ENCODE measurements at places on chromosomes 2 and 18.

- no peak for DNase-seq
These were observed 668.5 kb downstream of the TSN start for GRCh38 chr2:122423934-122424333.

- no peak for DNase-seq
These were observed 129.2 kb downstream of the MTX2 start for GRCh38 chr2:176398243-176399073.

DNA sequence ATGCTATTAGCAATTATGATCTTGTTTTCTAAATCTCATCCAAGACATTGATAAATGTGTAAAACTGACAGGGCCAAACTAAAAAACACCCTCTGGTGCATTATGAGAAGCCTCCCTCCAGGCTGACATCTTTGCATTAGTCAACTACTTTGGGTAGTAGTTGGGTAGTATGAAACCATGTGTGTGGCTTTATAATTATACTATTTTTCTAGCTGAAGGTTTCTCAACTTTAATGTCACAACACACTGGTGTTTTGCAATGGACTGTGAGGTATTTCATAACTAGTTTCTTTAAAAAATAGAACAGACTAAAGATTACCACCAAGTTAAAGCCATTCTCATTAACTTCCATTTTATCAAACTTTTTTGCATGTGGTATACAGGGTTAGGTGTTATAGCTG is 73.1 kb upstream of the RBMS1 start:
- no peak for DNase-seq

DNA sequence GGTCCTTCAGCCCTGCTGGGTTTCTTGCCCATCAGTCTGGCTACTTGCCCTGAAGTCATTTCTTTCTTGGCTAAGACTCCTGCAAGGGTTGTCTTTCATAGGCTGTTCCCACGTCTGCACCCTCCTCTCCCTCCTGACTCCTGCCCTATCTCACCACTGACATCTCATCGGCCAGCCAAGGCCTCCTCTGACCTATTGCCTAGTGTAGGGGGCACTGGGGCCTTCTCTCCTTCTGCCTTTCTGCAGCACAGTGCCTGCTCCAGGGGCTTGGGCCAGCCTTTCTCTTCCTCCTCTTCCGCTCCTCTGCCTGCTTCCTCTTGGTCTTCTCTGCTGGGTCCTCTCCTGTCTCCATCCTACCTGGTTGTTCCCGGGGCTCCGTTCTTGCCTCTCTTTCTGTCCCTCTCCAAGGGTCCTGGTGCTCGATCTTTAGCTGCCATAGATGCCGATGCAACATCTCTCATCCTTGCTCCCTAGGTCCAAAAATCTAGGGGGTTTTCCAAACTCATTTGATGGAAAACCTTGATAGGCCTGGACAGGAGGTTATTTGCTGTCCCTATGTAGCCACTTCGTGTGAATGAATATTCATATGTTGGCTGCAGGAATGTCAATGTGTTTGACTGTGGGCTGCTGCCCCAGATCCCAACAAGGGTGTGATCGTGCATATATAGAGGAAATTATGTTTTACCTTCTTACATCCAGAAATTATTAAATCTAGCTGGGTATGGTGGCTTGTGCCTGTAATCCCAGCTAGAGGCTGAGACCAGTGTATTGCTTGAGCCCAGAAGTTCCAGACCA is 9.7 kb upstream of the NT5DC4 start:
- no peak for DNase-seq

DNA sequence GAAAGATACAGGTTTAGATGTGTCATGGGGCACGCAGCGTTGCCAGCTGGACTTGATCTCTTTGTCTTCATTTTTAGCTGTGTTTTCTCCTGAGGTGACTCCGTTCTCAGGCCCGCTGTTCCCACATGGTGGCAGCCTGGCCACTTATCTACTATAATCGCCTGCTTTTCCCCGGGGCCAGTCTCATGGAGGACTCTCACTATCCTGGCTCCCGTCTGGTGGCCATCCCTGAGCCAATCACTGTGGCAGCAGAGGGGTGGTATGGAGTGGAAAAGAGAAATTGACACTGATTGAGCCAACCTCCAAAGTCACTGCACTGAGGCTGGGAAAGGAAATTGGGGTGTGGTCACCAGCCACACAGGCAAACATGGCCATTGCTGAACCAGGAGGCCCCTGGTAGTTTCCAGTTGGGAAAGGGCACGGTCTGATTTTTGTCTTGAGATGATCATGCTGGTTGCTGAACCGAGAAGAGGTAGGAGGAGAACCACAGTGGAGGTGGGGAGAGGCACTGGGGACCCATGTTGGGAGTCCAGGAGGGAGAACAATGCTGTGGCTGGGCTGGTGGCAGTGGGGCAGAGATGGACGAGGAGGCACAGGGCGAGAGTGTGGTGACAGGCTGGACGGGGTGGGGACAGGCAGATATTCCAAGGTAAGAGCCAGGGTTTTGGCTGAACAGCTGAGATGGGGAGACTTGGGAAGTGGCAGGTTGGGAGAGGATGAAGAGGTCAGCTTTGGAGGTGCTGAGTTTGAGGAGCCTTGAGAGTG is 45.6 kb downstream of the KCNIP3 start:
- DNase-seq: no peak

- DNase-seq: no peak
These were observed 31.7 kb upstream of the CERS6 start for GRCh38 chr2:168424112-168424951.

GRCh38 chr2:131153529-131153928 is 48.4 kb downstream of the PLEKHB2 start:
- DNase-seq: no peak

DNA sequence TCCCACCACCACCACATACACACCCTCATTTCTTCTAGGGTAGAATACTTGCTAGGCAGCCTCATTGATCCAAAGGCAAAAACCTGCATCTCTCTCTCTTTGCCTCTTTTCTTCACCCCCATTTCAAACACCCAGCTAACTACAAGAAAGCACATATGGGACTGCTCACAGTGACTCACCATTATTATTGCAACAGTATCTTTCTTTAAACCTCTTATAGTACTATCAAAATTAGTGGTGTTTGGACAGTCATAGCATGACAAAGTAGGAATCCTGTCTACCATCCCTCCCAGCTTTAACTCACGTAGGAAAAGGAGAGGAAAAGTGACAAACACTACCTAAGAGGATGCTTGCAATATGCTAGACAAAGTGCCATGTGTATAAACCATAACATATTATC is 422.5 kb upstream of the CRIM1 start:
- DNase-seq: no peak

DNA sequence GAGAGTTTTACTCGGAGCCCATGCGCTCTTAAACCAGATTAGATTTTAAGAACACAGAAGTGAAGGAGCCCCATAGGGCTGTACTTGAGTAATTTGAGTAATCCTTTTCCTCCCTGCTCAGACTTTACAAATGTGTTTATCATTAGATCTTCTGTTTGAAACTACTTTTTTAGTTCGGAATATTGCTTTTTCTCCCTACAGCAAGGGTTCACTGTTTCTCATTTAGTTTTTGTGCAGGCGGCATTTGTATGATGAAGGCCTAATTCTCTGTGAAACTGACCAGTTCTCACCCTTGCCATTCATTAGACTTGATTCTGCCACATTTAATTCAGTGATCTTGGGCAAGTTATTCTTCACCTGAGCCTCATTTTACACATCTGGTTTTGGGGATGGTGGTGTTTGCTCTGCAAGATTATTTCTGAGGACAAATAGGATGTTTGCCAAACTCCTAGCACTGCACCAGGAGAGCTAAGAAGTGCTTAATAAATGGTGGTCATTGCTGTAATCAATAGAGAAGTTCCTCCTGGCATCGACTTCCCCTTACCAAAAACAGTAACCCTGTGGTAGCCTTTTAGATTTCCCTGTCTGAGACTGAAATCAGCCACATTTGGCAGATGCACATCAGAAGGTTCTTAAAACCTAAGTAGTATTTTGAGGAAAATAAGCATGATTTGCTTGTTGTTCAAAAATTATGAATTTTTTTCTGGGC is 2.2 kb downstream of the B3GNT2 start:
- no peak for DNase-seq

DNA sequence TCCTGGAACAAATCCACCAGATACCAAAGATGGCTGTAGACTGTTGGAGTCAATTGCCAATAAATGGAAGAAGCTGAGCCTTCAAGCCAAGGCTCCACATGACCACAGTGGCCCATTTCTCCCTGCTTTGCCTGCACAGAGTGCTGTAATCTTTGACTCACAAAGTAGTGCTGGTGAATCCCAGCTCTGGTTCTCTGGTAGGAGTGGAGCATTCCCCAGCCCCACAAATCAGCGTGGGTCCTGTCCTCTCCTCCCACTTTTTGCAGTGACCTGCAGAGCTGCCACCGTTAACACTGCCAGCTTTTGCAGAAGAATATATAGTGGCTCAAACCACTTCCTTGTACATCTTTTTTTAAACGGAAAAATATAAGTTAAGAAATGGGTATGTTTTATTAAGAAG is 93.9 kb downstream of the MGAT5 start:
- DNase-seq: no peak

- DNase-seq: no peak
These were observed 160.6 kb downstream of the METTL4 start for GRCh38 chr18:2410688-2411087.

- no peak for DNase-seq
These were observed 28.6 kb upstream of the FHL2 start for GRCh38 chr2:105427485-105427884.

DNA sequence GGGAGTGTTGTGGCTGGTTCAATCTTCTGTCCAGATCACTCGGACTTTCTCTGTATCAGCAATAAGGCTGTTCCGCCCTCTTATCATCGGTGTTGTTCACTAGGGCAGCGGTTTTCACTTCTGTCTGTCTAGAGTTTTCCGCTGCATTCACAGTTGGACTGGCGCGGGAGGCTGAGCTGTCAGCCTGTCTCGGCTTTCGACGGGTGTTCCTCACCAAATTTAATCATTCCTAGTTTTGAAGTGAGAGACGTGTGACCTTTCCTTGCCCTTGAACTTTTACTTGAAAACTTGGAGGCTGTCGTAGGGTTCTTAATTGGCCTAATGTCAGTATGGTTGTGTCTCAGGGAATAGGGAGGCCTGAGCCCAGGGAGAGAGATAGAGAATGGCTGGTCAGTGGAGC is 108.3 kb downstream of the NFATC1 start:
- no peak for DNase-seq

- DNase-seq: no peak
These were observed 145.8 kb downstream of the ZFP36L2 start for GRCh38 chr2:43080571-43081021.

GRCh38 chr18:8762968-8763367 is 57.6 kb downstream of the MTCL1 start:
- DNase-seq: no peak

DNA sequence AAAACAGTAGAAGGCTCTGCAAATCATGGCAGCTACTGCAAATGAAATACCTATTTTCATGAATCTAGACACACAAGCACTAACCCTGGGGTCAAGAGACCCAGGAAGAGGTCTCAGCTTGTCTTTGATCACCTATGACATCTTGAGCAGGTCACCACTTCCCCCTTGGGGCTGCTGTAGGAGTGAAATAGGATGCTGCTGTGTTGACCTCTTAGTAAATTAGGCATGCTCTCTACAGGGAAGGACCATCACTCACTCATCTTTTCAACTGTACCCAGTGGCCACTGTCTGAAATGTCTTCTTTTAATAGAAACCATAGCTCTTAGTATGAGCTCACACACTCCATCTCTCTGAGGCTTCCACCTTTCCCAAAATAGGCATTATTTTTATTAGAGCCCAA is 83.8 kb downstream of the NCK2 start:
- DNase-seq: no peak

DNA sequence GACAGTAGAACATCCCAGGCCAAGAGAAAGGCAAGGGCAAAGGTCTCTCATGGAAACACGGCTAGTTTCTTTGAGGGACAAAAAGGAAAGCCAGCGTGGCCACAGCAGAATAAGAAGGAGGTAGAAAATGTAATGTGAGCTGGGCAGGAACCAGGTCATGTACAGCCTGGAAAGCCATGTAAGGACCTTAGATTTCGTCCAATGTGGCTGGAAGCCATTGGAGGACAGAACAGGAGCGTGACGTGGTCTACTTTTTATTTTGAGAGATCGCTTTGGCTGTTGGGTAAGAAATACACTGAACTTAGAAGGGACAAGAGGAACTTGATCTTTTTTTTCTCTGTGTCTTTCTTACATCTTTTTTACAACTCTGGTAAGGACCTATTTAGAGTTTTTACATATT is 57.8 kb upstream of the ANKRD44 start:
- no peak for DNase-seq

- DNase-seq: no peak
These were observed 60.6 kb upstream of the HS6ST1 start for GRCh38 chr2:128379021-128380015.

- DNase-seq: no peak
These were observed 101.2 kb downstream of the LTBP1 start for GRCh38 chr2:33047939-33048338.

GRCh38 chr2:119255760-119256581 is 32.3 kb downstream of the STEAP3 start:
- DNase-seq: no peak

DNA sequence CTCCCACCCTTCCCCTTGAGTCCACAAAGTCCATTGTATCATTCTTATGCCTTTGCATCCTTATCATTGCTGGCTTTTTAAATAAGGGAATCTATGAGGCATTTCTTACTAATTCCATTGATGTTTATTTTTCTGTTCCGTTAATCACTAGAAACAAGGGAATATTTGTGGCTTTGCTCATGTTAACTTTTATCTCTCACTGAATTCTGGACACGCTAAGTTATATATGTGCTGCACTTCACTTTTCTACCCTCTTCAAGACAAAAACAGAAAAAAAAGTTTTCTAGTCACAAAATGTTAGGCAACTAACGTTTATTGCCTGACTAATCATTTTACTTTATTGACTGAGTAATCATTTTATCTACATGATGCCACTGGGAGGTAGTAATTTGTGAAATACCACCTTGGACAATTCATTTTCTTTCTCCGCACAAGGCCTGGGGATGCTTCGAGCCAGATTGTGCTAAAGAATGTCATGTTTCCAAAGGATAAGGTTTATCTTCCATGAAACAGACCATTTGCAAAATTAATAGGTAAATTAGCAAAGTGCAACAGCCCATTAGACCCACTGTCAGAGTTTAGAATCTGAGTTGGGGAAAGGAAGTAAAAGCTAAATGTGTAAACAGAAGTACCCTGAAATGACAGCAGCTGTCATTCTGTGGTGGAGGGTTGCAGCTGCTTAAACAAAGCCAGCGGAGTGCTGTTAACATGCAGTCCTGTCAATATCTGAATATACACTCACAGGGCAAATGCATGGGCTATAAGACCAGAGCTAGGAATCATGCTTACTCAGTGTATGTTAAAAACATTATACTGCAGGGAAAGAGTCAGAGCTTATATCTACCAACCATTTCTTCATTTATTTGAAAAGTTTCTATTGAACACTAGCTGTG is 658.7 kb downstream of the CNTNAP5 start:
- DNase-seq: no peak

GRCh38 chr2:196293751-196294515 is 122.6 kb upstream of the STK17B start:
- DNase-seq: no peak
